ENCODE measurements at places on chromosomes 7 and 10.

- no peak for DNase-seq
Measured at GRCh38 chr10:22321924-22322640, 1.2 kb downstream of the BMI1 start.

GRCh38 chr10:119536508-119537025, 6.0 kb downstream of the RGS10 start:
- no peak for DNase-seq

- DNase-seq, result no peak
Measured at GRCh38 chr7:153835103-153835502, 217.1 kb upstream of the DPP6 start.

GRCh38 chr10:95841661-95842498, 65.9 kb upstream of the CC2D2B start:
- DNase-seq, result no peak

GRCh38 chr7:93365341-93365740, 133.2 kb downstream of the VPS50 start:
- DNase-seq, result no peak

DNA sequence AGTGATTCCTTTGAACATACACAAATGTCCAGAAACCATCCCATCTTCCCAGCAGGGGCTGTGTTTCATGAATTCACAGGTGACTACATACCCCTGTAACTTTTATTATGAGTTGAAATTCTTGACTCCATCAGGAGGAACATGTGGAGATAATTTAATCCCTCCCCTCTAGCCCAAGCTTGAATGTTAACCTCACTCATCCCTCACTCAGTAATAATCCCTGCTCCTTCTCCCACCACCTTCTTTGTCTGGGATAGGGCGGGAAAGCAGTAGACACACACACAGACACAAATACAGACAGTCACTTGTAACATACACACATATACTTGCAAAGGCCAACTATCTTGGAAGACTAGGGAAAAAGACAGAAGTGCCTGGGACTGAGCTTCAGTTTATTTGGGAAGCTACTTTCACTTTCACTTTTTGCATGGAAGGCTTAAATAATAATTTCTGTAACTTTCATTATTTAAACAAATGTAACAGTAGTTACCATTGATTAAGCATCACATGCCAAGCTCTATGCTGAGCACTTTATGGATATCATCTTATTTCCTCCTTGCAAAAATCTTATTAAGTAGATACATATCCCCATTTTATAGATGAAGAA, 7.3 kb downstream of the AASS start:
- no peak for DNase-seq

GRCh38 chr7:17772581-17773288, 167.6 kb downstream of the SNX13 start:
- DNase-seq, result no peak

DNA sequence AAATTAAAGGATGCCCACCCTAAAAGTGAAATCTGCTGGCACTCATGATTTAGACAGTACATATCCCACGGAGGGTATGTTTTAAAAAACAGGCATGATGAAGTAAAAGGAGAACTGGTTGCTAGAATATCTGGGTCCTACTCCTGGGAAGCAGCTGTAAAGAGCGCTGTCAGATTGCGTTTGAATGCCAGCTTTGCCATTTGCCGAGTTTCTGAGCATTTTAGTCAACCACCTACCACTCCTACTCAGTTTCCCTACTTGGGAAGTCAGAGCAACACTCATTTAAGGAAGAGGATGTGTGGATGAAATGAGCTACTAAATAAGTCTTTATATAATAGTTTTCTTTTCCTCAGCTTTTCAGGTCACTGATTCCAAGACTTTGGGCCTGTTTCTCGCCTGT, 1.1 kb upstream of the UMAD1 start:
- DNase-seq, result no peak

- no peak for DNase-seq
Measured at GRCh38 chr7:135510592-135511183, 786 bp upstream of the CNOT4 start.

DNA sequence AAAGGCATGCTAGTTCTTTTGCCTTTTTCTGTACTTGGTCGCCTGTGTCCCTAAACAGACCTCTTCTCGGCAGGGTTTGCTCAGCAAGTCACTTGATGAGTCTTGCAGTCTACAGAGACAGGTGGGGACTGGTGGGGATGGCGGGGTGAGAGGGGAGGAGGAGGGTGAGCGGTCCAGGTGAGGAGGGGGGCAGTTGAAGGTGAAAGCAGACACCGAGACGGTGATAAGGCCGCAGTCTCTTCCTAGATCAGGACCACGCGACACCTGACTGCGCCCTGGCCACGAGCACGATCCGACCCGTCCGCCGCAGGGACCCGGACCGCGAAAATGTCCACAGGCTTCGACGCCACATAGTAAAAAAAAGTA, 566 bp downstream of the ASNS start:
- peak; percentile 14 for DNase-seq

GRCh38 chr10:122504610-122504950, 43.2 kb downstream of the HTRA1 start:
- no peak for DNase-seq

GRCh38 chr7:29145553-29146056, 732 bp downstream of the CPVL start:
- no peak for DNase-seq

DNA sequence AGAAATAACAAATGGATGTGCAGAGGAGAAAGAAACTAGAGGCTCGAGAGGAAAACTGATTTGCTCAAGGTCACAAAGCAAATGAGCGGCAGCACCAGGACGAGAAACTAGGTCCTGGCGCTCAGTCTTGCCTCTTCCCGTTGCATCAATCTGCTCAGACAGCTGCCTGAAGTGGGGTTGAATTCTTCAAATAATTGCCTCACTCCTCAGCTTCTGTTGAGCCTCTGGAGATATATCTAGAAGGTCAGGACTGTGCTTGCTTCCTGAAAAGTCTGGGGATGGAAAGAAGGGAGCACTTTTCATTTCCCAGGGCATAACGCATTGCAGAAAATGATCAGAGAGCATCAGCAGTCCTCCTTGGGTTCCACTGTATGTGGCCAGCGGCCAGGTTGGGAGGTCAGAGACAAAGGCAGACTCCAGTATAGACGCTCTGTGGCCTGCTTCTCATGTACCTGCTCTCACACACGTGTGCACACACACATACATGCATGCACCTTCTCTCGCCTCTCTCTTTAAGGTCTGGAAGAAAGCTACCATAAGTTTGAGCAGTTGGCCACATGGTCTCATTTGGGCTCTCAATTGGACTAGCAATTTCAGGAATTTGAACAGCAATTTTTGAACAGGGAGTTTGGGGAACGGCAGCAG, 83.7 kb upstream of the DUSP5 start:
- no peak for DNase-seq

DNA sequence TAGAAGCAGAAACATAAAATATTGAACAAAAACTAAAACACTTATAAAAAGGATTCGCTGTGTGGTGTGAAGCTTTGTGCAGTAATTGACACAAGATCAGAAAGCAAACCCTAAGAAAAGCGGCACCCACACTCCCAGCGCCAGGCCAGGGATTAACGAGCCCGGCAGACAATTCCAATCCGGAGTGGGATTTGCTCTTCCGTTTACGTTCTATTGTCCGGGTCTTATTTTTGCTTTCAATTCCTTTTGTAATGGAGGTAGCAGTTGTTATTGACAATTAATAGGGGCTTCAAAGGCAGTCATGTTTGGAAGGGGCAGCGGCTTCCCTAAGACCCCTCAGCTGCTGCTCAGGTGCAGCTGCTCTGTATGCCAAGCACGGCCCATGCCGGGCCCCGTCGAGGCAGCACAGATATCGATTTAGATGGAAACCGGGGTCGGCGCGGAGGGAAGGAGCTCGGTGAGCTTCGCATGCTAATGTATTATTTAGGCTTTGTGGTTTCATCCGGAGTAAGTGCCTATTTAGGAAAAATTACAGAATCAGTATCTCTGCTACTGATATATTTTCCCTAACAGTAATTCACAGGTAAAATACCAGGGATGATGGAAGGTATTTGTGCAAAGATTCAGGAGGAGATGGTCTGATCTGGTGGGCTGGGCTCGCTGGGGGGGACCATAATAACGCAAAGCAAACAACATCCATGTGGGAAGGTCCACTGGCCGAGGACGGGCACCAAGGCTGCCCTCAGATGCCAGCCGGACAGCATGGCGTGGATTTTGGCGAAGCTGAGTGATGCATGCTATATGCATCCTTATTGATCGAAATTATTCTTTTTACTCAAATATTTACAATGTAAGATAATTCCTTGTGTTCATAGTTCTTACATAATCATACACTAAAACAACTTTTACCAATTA, 561.7 kb downstream of the PTPRN2 start:
- DNase-seq, result no peak

- no peak for DNase-seq
Measured at GRCh38 chr10:124508070-124508667, 46.5 kb downstream of the LHPP start.

GRCh38 chr10:49168831-49169500, 19.2 kb downstream of the TMEM273 start:
- no peak for DNase-seq

DNA sequence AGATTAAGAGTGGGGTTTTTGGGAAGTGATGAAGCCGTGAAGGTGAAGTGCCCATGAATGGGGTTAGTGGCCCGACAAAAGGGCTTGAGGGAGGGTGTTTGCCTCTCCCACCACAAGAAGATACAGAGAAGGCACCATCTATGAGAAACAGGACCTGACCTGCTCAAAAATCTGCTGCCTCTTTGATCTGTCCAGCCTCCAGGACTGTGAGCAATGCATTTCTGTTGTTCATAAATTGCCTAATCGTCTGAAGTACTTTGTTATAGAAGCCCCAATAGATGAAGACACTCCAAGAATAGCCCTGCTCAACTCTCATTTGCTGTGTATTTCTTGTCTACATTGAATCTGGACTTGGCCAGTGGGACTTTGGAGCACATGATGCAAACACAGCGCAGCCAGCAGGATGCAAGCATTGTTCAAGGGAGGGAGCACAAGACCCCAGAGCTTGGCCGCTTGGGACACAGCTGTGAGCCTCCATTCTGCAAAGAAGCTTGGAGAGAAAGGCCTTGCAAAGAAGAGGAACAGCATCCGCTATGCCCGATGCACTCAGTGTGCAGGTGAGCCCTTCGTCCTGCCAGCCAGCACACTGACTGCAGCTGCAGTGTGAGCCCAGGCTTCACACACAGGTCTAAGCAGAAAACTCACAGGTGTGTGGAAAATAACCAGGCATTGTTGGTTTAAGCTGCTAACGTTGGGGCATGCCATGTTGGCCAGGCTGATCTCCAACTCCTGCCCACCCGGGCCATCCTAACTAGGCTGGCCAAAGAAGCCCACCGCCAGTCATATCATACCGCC, 73.2 kb upstream of the KLF6 start:
- no peak for DNase-seq

DNA sequence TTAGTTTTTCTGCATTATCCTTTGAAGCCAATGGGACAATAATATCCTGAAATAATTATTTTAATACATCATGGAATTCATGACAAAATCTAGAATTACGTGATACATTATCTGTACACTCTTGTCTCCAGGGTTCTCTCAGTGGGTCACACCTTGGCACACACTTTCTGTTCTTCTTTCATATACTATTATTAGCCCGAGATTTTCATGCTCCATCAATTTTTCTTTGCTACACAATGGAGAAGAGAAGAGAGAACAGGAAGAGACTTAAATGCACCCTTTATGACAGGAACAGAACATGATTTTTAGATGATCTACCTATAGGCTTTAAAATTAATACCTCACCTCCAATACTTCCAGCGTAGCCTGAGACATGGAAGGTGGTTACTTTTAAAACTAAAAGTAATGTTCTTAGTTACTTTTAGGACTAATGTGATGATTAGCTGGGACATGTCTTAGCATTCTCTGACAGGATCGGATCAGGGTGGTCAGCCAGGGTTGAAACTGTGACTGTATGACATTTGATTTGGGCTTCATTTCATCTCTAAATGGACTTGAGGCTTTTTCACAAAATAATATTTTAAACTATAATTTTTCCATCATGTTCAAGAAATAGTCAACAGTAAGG, 148.2 kb upstream of the WNT16 start:
- DNase-seq, result no peak

GRCh38 chr7:96173781-96174180, 148.1 kb downstream of the SLC25A13 start:
- no peak for DNase-seq

DNA sequence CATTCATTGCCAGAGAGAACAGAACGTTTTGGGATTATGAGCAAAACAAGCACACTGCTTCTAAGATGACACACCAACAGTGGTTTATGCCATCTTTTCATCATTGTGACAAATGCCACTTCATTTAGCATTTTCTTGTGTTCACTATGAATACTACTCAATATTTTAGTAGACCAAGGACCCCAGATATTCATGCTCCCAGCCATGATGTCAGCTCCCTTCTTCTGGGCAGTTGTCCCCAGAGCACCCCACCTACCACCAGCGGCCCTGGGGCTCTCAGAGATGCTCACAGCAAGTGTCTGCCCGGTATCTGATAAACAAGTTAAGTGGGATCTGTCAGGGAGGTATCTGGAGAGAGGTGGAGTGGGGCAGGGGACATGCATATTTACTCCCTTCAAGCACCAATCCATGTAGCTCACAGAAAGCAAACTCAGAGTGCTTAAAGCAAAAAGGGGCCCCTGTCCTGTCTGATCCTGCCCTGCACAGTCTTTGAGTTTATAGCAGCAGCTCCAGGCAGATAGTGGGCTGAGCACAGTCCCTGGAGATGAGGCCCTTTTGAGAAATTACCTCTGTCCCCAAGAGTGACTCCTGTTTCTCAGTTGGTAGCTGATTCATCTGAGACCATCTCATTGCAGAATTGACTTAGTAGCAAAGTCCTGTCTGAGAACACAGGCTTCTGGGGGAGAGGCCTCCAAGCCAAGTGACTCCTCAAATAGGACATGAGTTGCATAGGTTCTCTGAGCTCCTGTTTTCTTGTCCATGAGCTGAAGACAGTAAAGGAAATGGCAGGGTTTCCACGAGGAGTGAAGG, 281.8 kb upstream of the KLF6 start:
- DNase-seq, result no peak

GRCh38 chr7:137801003-137801402, 45.8 kb downstream of the DGKI start:
- no peak for DNase-seq

GRCh38 chr10:127887541-127888415, 5.0 kb downstream of the CLRN3 start:
- DNase-seq, result no peak

DNA sequence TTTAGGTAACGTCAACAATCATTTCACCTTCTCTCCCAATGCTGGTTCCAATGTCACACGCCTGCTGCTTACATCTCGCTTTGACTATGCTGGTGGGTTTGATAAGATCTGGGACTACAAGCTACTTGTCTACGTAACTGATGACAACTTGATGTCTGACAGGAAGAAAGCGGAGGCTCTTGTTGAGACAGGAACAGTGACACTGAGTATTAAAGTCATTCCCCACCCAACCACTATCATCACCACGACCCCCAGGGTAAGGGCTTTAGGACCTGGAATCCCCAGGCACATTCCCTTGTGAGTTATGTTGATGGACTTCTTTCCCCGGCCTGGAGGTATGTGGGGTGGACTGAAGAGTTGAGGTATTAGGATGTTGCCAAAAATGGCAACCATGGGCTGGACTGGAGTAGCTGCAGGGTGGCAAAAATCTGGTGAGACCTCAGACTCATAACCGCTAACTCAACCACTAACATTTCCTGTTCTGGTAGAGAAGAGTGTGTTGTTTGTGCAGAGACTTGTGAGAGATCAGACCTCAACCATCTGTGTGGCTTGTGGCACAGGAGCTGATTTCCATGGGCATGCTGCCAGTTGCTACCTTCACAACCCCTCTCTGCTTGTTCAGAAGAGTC, 59.2 kb downstream of the CDHR3 start:
- peak; percentile 27 for DNase-seq
